Activated naive CD4-positive, alpha-beta T cell treated with Interleukin-2 at 50 U/mL for 16 hours (primary cell): ENCODE measurements at places on chromosomes 4 and X.

GRCh38 chrX:12953420-12953819, 21.5 kb upstream of the TMSB4X start:
- DNase-seq = no peak

GRCh38 chr4:4922441-4922840, 63.0 kb downstream of the MSX1 start:
- DNase-seq = no peak

GRCh38 chr4:142292231-142292630, 553.9 kb downstream of the INPP4B start:
- DNase-seq = no peak

GRCh38 chrX:140274811-140275525, 229.9 kb downstream of the SOX3 start:
- no peak for DNase-seq

DNA sequence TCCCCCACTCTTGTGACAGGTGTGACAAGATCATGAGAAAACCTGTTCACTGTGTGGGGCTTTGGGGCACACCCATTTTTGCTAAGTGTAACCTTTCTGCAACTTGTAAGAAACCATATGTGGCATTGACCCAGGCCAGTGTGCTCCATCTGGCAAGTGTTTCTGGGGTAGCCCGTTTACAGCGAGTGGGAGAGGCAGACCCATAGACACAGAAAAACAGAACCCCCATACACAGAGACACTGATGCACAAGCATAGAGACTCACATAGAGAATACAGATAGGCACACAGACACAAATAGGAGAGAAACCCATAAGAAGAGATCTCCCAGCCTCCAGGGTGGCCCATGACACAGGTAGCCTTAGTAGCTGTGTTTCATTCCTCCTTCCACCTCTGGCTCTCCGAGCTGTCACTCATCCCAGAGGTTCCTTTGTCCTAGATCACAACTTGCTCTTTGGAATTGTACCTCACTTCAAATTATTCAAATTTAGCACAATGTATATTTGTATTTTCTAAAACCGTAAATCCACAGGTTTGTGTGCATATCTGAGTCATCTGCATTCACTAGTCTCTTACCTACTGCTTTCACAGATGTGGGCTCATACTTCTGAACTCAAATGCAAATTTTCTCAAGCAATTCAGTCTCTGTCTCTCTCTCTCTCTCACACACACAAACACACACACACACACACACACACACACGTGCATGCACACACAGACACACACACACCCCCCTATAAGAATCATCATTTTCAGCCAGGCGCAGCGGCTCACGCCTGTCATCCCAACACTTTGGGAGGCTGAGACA, 114.4 kb downstream of the SH3KBP1 start:
- no peak for DNase-seq

DNA sequence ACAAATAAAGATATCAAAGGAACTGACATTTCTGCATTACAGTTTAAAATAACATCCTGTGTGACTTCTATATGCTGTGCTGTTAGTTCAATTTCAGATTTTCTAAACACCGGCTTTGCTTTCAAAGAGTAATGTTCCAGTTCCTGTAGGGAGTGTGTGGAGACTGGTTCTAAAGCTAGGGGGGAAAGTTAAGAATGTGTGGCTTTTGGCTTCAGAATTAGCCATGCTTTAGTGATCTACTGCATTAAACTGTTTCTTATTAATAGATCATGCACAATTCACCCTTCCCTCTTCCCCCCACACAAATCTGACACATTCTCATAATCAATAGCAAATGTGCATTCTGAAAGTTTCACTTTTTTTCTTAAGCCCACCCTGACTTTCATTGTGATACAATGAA, 32.0 kb upstream of the DKK2 start:
- DNase-seq = no peak

DNA sequence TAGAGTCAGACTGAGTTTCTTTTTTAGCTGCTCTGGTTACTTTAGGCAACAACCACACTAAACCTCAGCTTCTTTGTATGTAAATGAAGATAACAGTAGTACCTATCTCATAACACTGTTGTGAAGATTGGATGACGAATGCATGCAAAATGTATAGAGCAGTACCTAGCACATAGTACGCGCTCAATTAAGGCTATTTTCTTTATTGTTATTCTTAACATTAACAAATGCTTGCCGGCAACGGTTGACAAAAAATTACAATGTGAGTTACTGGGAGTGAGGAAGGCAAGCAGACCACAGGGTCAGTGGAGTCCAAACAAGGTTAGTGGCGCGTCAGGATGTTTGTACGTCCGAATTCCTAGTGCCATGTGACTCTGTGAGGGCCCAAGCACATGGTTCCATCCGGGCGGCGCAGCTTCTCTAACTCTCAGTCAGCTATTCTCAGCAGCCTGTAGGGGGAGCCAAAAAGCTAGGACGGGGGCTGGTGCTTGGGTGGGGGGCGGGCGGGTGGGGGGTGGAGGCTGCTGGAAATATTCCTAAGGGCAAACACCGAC, 821 bp upstream of the NALF2 start:
- no peak for DNase-seq

DNA sequence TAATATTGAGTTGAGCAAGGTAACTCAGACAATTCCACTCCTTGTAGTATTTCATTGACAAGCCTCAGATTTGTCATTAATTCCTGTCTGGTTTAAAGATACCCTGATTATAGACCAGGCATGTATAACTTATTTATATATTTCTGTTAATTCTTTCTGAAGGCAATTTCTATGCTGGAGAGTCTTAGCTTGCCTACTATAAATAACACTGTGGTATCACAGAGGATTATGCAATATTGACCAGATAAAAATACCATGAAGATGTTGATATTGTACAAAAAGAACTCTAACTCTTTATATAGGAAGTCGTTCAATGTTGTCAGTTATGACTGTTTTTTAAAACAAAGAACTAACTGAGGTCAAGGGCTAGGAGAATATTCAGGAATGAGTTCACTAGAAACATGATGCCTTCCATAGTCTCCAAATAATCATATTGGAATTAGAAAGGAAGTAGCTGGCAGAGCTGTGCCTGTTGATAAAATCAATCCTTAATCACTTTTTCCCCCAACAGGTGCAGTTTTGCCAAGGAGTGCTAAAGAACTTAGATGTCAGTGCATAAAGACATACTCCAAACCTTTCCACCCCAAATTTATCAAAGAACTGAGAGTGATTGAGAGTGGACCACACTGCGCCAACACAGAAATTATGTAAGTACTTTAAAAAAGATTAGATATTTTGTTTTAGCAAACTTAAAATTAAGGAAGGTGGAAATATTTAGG, 821 bp downstream of the CXCL8 start:
- DNase-seq = no peak

- DNase-seq = no peak
Observed at GRCh38 chrX:136310411-136310810, 9.6 kb downstream of the ADGRG4 start.

DNA sequence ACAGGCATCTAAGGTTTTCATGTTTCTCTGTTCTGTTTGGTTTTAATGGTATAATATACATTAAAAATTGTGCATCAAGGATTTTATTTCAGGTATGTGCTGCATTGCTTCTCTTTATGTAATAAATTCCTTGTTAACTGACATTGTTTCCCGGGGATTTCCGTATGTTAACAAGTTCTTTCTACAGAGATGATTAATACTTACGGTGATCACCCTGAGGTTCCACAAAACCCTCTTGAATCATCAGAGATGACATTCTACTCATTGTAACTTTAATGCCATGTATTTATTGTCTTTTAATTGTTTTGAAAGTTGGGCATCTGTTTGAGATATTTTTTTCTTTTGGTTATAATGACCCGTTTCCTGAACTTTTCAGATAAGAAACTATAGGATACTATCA, 37.5 kb downstream of the ARHGAP10 start:
- DNase-seq = no peak

- DNase-seq = no peak
Observed at GRCh38 chrX:150649096-150649870, 43.9 kb upstream of the MTMR1 start.

DNA sequence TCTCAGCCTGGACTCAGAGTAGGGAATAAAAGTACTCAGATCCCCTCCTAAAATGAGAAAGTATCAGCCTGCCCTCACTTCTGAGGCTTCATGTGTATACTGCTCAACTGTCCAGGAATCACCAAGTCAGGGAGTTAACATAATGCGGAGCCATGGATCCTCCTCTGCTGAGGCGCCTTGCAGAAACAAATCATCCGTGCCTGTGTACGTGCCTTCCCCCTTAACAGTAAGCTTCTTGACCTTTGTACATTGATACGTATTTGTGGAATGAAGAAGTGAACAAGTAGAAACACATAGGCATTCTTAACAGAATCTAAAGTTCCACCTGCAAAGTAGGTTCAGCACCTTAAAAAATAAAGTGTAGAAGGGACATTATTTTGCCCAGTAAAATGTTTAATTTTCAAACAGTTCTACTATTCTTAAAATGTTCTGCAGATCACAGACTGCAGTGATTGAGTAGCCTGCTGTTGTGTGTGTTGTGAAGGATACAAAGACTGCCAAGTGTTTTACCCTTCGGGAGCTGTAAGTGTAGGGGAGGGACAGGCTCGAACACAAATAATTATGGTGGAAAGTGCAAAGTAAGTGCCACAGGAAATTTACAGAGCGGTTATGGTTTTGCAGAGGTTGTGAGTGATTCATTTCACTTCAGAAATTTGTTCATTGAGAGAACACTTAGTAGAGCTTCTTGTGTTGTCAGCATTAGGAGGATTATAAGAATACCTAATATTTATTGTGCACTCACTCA, 61.9 kb downstream of the ARHGAP10 start:
- DNase-seq = no peak

GRCh38 chr4:41890085-41890484, 45.1 kb upstream of the TMEM33 start:
- DNase-seq = no peak

GRCh38 chr4:161186750-161187149, 977.0 kb downstream of the FSTL5 start:
- DNase-seq = no peak

DNA sequence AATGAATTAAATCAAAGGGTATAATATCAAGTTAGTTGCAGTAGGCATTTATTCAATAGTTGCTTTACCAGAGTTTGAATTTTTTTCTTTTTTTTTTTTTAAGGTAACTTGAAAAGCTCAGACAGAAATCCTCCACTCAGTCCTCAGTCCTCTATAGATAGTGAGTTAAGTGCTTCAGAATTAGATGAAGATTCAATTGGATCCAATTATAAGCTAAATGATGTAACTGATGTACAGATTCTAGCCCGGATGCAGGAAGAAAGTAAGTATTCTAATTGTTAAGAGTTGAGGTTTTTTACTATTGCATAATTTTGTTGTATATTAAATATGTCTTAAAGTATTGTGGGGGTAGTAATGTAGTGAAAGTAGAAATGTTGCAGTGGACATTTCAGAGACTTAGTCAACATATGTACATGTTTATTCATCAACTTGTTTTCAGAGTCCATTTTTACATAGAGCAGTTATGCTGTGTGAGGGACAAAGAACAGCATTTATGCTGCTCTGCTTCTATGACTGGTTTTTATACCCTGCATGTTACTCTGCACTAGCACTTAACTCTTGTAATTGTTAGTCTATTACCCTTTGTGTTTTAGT, 38.4 kb downstream of the SLAIN2 start:
- DNase-seq = no peak

GRCh38 chr4:105140684-105141490, 5.8 kb upstream of the TET2 start:
- DNase-seq = peak; percentile 27

DNA sequence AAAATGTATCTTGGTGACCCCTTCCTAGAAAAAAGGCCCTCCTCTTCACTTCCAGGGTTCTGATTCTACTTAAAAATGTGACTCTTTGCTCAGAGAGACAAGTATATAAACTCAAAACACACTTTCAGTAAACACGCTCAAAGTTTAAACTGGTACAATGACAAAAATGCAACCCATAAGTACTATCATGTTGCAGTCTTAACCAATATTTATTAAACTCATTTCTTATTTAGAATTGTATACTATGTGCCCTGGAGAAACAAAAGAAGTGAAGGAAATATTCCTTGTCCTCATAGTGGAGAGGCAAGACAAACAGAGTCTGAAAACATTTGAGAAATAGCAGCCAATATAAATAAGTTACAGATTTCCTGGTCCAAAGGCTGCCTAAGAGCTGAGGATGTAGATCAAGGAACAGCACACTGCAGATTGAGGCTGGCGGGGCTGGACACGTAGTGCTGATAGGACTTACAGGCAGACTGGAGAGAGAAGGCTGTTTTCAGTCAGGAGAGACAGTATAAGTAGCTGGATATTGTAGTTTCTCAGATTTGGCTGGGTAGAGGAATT, 39.1 kb upstream of the ANXA3 start:
- DNase-seq = no peak

DNA sequence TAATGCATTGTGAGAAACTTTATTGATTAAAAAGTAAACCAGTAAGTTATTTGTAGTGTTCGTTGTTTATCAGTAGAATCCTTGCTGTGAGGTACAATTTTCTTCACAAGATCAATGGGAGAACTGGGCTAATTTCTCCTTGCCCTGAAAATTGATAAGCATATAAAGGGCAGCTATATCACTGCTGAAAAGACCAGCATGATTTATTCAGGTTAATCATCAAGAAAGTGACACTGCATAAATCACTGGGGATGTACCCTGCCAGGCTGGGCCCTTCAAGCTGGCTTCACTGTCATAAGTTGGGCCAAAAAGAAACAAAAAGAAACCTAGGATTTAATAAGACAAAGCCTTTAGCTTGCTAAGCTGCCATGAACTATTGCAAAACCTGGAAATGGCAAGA, 746.7 kb downstream of the STPG2 start:
- no peak for DNase-seq

GRCh38 chrX:34063616-34064015, 68.5 kb downstream of the FAM47A start:
- no peak for DNase-seq

GRCh38 chr4:102586644-102587021, 85.5 kb downstream of the NFKB1 start:
- peak; percentile 41 for DNase-seq

DNA sequence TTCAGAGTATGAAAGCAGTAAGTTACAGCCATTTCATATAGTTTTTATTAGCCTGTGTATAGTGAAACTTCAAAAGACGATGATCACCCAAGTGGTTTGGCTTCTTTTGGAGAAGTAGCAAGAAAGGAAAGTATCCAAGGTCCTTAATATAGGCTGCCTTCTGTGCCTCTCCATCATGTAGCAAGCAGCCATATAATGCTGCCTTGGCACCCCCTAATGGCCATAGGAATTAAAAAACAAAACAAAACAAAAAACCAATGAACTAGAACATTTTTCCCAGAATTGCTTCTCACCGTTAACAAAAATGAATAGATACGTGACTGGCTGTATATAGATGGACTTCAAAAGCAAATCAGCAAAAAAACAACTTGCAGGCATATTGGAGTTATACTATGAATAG, 18.9 kb downstream of the LAMP2 start:
- DNase-seq = no peak

DNA sequence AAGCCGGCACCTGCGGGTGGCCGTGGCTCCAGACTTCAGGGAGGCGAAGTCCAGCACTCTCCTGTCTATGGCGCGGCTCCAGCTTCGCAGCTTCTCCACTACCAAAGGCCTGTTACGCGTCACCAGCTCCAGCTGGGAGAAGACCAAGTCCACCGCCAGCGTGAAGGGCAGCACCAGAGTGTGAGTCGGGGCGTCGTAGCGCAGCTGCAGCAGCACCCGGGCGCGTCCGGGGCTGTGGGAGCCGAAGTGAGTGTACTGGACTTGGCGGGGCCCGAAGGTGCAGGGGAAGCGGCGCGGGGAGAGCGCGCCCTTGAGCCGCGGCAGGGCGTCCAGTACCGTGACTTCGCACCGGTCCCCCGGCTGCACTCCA, 444 bp downstream of the FREM3 start:
- DNase-seq = no peak

GRCh38 chrX:27998666-27999065, 17.4 kb upstream of the DCAF8L1 start:
- no peak for DNase-seq

- DNase-seq = no peak
Observed at GRCh38 chr4:63105839-63106238, 1303.4 kb downstream of the TECRL start.
